ENCODE measurements at places on chromosomes 7 and 10.

DNA sequence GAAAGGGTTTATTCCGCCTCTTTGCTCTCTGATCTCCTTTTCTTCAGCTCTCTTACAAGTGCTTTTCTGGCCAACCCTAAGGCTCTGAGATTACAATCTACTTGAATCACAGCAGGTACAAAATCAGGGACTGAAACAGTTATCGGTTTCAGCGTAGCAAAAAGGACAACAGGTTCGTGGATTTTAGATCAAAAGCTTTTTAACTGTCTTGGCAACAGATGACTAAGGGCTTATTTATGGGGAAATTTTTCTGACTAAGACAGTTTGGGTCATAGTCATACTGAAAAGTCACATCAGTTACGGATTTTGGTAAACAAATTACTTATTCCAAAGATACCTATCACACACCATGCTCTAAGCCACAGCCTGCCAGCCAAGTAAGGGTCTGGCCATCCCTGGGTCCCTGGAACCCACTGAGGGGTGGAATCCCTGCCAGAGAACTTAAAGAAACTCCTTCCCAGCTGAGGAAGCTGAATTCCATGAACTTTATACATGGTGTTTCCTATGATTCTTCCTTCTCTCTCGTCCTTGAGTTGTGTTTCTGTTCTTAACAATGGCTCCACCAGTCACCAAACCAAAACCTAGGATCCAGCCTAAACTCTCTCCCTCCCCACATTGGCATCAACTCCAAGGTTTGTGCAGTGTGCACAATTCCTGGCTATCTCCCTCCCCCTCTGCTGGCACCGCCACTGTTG lies 169.3 kb downstream of the FAM107B start:
- DNase-seq: peak; percentile 91

GRCh38 chr7:122901250-122901649 lies 15.0 kb upstream of the CADPS2 start:
- DNase-seq: no peak

DNA sequence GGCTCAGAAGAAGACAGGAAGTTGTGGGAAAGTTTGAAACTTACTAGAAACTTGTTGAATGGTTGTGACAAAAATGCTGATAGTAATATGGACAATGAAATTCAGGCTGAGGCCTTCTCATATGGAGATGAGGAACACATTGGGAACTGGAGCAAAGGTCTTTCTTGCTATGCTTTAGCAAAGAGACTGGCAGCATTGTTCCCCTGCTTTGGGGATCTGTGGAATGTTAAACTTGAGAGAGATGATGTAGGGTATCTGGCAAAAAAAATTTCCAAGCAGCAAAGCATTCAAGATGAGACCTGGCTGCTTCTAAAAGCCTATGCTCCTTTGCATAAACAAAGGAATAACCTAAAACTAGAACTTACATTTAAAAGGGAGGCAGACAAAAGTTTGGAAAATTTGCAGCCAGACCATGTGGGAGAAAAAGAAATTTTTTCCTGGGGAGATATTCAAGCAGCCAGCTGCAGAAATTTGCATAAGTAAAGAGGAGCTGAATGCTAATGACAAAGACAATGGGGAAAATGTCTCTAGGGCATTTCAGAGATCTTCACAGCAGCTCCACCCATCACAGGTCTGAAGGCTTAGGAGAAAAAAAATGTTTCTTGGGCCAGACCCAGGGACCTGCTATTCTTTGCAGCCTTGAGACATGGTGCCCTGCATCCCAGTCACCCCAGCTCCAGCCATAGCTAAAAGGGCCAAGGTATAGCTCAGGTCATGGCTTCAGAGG lies 16.5 kb upstream of the KCND2 start:
- no peak for DNase-seq

GRCh38 chr10:125159932-125160855 lies at the start of gene CTBP2:
Gene CTBP2, minus strand, starts transcription at chr10:125160563.
- no peak for DNase-seq

Data from GM12865 (cell line).